Neural progenitor cell (in vitro differentiated cells): ENCODE measurements at places on chromosomes 13 and 19.
A peak's percentile ranks its signal among the peaks of the same experiment; 100 is the strongest.

GRCh38 chr19:17718550-17718946, 732 bp upstream of the MAP1S start:
- H3K4me1 ChIP-seq: peaks cover 16% of the 10 kb centered on the region
- peak; percentile 62 for DNase-seq
- peak overlapping the region; percentile 100 for H3K4me3 ChIP-seq

DNA sequence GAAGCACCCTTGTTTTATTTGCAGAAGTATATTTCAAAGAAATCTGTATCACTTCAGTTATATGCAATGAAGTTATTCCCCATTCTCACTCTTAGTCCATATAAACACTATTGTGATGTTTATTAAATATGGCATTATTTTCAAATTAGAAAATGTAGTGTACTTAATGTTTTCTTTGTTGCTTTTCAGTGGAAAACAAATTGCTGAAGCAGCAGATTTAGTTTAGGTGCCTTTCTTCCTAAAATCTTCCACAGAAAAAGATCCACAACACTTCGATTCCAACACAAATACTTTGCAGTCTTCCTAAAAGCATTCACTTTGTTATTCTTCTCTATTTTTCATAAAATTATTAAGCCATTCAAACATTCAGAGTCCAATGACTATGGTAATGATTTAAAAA, 492.1 kb upstream of the GPC6 start:
- no peak overlapping the region for H3K27ac ChIP-seq
- no peaks in the 10 kb centered on the region for H3K4me1 ChIP-seq
- H3K36me3 ChIP-seq: no peaks in the 10 kb centered on the region

GRCh38 chr13:73870970-73871935, 263.0 kb downstream of the KLF12 start:
- no peak overlapping the region for H3K27ac ChIP-seq
- no peaks in the 10 kb centered on the region for H3K36me3 ChIP-seq
- no peak for DNase-seq
- no peaks in the 10 kb centered on the region for H3K27me3 ChIP-seq

- H3K27me3 ChIP-seq: peaks cover 4% of the 10 kb centered on the region
- no peak overlapping the region for H3K4me3 ChIP-seq
- no peaks in the 10 kb centered on the region for H3K36me3 ChIP-seq
- no peak for DNase-seq
- H3K27ac ChIP-seq: no peak overlapping the region
Measured at GRCh38 chr19:30804751-30805150, 432.6 kb downstream of the ZNF536 start.

- H3K4me3 ChIP-seq: no peak overlapping the region
- no peaks in the 10 kb centered on the region for H3K36me3 ChIP-seq
- DNase-seq: no peak
- H3K27me3 ChIP-seq: no peaks in the 10 kb centered on the region
- H3K4me1 ChIP-seq: peaks cover 77% of the 10 kb centered on the region
Measured at GRCh38 chr13:106521095-106521799, 14.2 kb downstream of the EFNB2 start.

GRCh38 chr13:24502533-24503378, 9.8 kb downstream of the PARP4 start:
- H3K27me3 ChIP-seq: no peaks in the 10 kb centered on the region
- no peaks in the 10 kb centered on the region for H3K36me3 ChIP-seq
- no peak overlapping the region for H3K27ac ChIP-seq

DNA sequence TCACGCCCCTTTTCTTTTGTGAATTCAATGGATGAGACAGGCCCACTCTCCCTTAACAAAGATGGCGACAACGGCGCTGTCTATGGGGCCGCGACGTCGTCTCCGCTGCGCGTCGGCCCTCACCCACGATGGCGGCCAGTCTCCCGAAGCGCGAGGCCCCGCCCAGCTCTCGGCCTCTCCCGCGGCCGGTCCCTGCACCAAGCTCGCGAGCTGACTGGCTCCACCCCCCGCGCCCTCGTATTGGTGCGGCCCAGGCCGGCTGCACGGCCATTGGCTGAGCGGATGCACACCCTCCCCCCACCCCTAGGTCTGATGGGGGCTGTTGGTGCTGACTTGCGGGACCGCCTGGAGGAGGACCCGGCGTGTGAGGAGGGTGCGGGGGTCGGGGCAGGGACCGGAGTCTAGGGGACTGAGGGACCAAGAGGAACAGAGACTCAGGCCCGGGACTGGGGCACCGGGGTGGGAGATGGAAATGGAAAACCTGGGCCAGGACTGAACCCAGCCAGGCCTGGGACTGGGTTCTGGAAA, 4.8 kb downstream of the SPHK2 start:
- H3K36me3 ChIP-seq: no peaks in the 10 kb centered on the region
- peak overlapping the region; percentile 79 for H3K4me3 ChIP-seq
- H3K4me1 ChIP-seq: peaks cover 11% of the 10 kb centered on the region
- peak; percentile 100 for DNase-seq
- peak overlapping the region; percentile 92 for H3K27ac ChIP-seq
- H3K27me3 ChIP-seq: no peaks in the 10 kb centered on the region

- H3K4me1 ChIP-seq: peaks cover 49% of the 10 kb centered on the region
- no peaks in the 10 kb centered on the region for H3K36me3 ChIP-seq
- H3K27me3 ChIP-seq: no peaks in the 10 kb centered on the region
Measured at GRCh38 chr13:91133941-91134802, 213.3 kb upstream of the MIR17HG start.

DNA sequence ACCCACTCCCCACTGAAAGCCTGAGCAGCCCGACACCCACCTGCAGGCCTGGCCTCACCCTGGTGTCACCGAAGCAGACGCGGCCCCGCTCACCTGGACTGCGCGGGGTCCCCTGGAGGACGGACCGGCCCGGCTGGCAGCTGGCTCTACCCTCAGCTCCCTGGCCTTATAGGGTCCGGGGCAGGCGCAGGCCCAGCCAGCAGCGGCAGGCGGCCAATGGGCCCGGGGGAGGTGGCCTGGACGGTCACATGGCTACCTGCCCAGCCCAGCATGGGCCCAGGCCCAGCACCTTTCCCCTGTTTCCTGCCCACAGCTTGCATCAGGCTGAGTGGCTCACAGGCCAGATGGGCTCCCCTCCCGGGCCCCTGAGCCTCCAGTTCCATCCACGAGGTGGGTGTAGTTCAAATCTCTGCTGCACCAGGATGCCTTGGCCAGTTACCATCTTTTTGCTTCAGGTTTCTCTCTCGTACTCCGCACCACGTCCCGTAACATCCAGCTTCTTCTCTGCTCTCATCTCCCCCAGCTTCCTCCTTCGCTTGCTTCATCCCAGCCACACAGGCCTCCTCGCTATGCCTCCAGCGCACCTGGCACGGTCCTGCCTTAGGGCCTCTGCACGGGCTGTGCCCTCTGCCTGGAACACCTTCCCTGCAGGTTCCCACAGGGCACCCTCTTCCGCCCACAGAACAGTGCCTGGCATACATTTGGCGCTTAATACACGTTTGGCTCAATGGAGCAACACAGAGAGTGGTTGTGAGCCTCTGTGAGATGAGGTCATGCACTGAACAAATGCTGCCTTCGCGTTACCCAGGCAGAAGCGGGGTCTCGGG, at the start of gene PLIN4:
Gene PLIN4, minus strand, starts transcription at position 142 of the 827 bp plus-strand sequence. CDS start 214 bp downstream, outside the sequence.
- no peak within 1 kb of the TSS for H3K4me3 ChIP-seq
- no peaks in the 10 kb centered on the region for H3K36me3 ChIP-seq
- no peak within 1 kb of the TSS for H3K27ac ChIP-seq
- peaks cover 6% of the 10 kb centered on the region for H3K4me1 ChIP-seq
- no peak for DNase-seq
- peaks cover 22% of the 10 kb centered on the region for H3K27me3 ChIP-seq

GRCh38 chr13:35785576-35786303, 309.3 kb upstream of the MAB21L1 start:
- no peak overlapping the region for H3K4me3 ChIP-seq
- H3K4me1 ChIP-seq: peaks cover 53% of the 10 kb centered on the region
- peak overlapping the region; percentile 21 for H3K27ac ChIP-seq
- DNase-seq: peak; percentile 45

GRCh38 chr19:1151037-1151724, 22.9 kb downstream of the SBNO2 start:
- H3K36me3 ChIP-seq: no peaks in the 10 kb centered on the region
- H3K27me3 ChIP-seq: no peaks in the 10 kb centered on the region
- peaks cover 3% of the 10 kb centered on the region for H3K4me1 ChIP-seq
- H3K27ac ChIP-seq: no peak overlapping the region
- DNase-seq: no peak

- H3K4me3 ChIP-seq: no peak overlapping the region
- H3K27me3 ChIP-seq: no peaks in the 10 kb centered on the region
- no peak overlapping the region for H3K27ac ChIP-seq
- no peaks in the 10 kb centered on the region for H3K4me1 ChIP-seq
Measured at GRCh38 chr19:13298565-13299481, 148.6 kb downstream of the IER2 start.

DNA sequence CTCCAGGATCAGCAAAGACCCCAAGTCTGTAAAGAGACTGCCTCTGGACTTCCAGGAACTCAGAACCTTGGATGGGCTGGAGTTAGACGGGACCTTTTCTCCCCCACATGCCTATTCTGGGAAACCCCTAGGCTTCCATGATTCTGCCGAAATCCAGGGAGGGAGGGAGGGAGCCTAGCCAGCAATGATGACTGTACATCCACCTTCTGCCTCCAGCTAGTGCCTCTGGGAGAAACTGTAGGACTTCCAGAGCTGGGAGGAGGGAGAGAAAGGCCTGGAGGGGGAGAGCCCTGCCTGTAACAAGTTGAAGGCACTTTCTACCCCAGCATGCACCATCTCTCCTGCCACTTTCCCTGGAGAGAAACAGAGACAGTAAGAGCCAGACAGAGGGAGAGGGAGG, 6.0 kb upstream of the HAS1 start:
- H3K36me3 ChIP-seq: no peaks in the 10 kb centered on the region
- H3K27ac ChIP-seq: no peak overlapping the region
- H3K4me3 ChIP-seq: no peak overlapping the region
- no peaks in the 10 kb centered on the region for H3K27me3 ChIP-seq
- no peaks in the 10 kb centered on the region for H3K4me1 ChIP-seq

DNA sequence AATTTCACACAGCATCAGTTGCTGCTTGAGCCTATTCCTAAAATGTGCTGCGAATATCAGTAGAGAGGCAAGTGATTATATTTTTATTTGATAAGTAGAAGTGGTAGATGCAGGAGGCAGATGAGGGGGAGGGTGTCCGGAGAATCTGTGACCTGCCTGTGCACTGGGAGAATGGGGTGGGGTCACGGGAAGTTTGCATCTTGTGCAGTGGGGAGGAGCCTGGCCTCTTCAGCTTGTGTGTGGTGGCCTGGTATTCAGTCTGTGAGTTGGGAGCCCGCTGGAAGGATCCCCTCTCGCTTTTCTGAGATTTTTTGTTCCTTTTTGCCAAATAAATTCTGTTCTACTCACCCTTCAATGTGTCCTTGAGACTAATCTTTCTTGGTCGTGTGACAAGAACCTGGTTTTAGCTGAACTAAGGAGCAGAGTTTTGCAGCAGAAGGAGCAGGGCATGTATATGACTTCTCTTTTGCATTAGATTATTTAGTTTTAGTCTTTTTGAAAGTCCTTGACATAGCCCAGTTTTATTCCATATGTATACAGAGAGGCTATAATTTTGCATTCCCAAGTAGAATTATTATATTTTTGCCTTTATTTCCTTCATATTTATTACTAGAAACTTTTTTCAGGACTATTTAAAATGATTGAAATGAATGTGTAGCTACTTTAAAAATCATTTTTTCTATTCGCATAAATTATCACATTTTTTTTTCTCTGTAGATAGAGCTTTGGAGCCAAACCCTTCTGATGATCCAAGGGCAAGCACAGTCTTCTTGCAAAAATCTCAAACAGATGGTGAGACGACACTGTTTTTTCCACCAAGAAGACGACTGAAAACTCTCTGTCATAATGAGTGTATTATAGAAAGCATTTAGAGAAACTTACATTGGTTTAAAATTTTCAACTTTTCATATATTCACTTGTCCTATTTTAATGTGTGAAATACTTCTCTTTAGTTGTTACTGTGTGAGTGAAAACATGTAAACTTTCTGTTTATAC, 1257.2 kb downstream of the UQCRFS1 start:
- H3K4me3 ChIP-seq: no peak overlapping the region
- no peaks in the 10 kb centered on the region for H3K36me3 ChIP-seq
- H3K27ac ChIP-seq: no peak overlapping the region
- H3K27me3 ChIP-seq: no peaks in the 10 kb centered on the region

DNA sequence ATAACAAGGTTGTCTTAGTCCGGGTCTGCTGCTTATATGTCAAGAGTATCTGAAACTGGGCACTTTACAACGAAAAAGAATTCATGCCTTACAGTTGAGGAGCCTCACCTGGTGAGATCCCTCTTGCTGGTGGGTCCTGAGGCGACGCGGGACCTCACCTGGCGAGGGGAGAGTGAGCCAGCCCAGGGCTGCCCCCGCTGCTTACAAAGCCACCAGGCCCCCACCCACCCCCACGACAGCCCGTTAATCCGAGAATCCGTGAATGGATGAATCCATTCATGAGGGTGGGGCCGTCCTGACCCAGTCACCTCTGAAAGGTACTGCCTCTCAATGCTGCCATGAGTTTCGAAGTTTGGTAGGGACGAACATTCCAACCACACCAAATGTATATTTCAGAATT, 54.0 kb upstream of the F7 start:
- no peaks in the 10 kb centered on the region for H3K27me3 ChIP-seq
- H3K27ac ChIP-seq: no peak overlapping the region
- H3K36me3 ChIP-seq: no peaks in the 10 kb centered on the region

DNA sequence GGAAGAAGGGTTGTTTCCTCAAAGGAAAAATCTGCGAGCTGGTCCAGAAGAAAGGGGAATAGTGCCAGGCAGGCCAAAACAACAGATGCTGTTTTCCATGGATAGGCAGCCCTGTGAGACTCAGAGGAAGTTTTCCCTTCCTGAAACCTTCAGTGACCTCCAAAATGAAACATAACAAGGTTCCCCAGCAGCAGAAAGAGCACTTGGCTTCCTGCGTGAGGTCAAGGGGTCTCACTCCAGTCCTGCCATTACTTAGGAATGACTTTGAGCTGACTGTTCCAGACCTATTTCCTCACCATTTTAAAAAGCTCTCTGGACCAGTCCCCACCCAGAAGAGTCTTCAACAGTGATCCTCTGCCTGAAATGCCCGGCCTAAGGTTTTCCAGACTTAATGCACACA, 104.6 kb upstream of the IPO5 start:
- H3K36me3 ChIP-seq: no peaks in the 10 kb centered on the region
- no peaks in the 10 kb centered on the region for H3K27me3 ChIP-seq
- no peaks in the 10 kb centered on the region for H3K4me1 ChIP-seq
- no peak overlapping the region for H3K4me3 ChIP-seq

- no peaks in the 10 kb centered on the region for H3K36me3 ChIP-seq
- no peaks in the 10 kb centered on the region for H3K27me3 ChIP-seq
- peaks cover 5% of the 10 kb centered on the region for H3K4me1 ChIP-seq
- no peak for DNase-seq
Measured at GRCh38 chr13:28590461-28590860, 68.5 kb upstream of the POMP start.

- no peak for DNase-seq
- H3K36me3 ChIP-seq: no peaks in the 10 kb centered on the region
- no peak overlapping the region for H3K4me3 ChIP-seq
- H3K4me1 ChIP-seq: peaks cover 2% of the 10 kb centered on the region
Measured at GRCh38 chr19:14554382-14554812, 17.5 kb downstream of the NDUFB7 start.

GRCh38 chr13:42271337-42272114, 426 bp upstream of the AKAP11 start:
- no peaks in the 10 kb centered on the region for H3K36me3 ChIP-seq
- peaks cover 15% of the 10 kb centered on the region for H3K4me1 ChIP-seq
- peak overlapping the region; percentile 65 for H3K27ac ChIP-seq
- H3K27me3 ChIP-seq: no peaks in the 10 kb centered on the region
- DNase-seq: peak; percentile 99
